LHCN-M2 (cell line): ENCODE measurements at places on chromosomes 5 and 9. TPM values are rescaled to one million over a fixed set of nuclear protein-coding genes. Genes with fewer than 3 reads are reported as not detected.

DNA sequence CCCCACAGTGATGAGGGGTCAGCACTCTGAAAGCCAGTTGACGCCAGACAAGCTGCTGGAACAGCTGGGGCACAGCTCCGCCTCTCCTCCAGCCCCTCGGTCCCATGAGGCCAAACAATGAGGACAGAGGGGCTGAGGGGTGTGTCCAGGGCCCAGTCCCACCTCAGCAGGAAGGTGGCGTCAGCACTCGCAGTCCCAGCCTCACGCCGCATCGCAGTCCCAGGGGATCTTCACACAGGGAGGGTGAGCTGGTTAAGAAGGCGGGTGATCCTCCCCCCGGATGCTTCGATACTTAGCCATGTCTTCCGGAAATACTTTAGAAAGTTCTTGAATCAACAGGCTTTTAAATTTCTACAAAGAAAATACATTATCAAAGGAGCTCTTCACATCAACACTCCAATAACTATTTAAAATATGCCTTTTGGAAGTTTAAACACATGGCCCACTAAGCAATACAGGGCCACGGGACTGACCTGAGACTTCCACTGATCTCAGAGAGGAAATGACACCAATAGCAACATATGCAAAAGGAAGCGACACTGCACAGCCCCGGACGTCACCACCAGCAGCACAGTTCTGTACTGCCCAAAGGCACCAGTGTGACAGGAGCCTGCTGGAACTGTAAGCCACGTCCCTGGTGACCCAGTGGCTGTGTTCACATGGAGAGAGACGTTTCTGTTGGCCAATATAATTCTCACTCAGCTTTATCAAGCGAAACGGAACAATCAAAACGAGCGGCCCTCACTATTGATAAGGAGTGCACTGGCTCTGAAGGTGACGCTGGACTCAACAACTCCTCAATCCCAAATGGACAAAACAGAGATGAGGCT is 5.9 kb downstream of the MED10 start:
- DNase-seq, result no peak

The IL9 gene
- total RNA-seq, result not detected in 2 replicates

The JAKMIP2 gene
- 0.06 and 0.52 TPM in 2 replicates for total RNA-seq

- DNase-seq, result no peak
These were observed 79.3 kb downstream of the CAMSAP1 start for GRCh38 chr9:135827866-135828580.

- no peak for DNase-seq
These were observed 544.5 kb downstream of the CSNK1G3 start for GRCh38 chr5:124056326-124056990.

The MUSK gene
- 44.7 and 71.1 TPM in 2 replicates for total RNA-seq

DNA sequence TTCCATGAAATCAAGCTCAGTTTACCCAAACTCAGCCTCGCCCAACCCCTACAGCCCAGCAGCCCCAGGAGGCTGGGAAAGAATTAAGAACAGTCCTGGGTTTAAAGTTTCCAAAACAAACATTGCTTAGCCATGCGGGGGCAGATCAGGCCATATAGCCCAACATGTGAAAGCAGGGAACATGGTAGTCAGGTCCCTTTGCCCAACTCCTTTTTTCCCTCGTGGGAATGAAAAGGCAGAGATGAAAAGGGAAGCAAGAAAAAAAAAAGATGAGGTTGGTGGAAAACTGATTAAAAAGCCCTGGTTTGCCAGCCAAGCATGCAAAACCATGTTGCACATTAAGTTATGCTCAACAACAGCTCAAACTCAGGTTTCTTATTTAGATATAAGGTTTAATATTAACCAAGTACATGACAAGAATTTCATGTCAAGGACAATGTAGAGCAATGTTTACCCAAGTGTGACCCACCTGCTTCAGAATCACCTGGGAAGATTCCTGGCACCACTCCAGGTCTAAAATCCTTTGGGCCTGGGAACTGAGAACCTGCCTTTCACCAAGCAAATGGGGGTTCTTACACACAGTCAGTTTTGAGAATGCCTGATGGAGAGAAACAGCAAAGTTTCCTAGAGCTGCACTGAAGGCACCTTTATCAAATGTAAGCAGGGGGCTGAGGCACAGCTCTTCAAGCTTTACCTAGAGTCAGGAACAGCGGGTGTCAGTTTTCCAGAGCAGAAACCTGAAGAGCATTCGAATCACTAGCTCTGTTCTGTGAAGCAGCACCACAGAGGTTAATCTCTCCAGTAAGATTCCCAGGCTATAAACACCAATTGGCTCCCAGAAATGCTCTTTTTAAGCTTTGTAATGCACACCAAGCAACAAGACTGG is 1.7 kb downstream of the FREM1 start:
- DNase-seq, result no peak

- DNase-seq, result no peak
These were observed 5.5 kb downstream of the TTC16 start for GRCh38 chr9:127721391-127721821.
